ENCODE measurements at places on chromosomes 2 and 18.

DNA sequence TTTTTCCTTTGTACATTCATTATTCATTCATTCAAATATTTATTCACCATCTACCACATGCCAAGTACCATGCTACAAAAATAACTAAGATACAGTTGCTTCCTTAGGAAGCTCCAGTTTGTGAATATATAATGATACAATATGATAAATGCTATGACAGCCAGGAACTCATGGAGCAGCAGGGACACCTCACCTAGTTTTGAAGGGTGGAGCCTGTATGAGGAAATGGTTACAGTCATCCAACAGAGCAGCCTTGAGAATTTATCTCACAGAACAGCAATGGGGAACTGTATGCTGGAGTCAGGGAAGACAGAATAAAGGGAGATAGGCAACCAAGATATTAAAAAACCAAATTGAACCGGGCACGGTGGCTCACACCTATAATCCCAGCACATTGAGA is 124.0 kb downstream of the OSBPL1A start:
- DNase-seq, result no peak

GRCh38 chr2:70073493-70073892 is 13.8 kb upstream of the PCBP1 start:
- no peak for DNase-seq

- no peak for DNase-seq
Observed at GRCh38 chr2:38978296-38978903, 88.7 kb downstream of the ARHGEF33 start.

GRCh38 chr2:128664499-128664971 is 345.9 kb upstream of the HS6ST1 start:
- no peak for DNase-seq

- no peak for DNase-seq
Observed at GRCh38 chr18:26290385-26290784, 64.1 kb downstream of the TAF4B start.

DNA sequence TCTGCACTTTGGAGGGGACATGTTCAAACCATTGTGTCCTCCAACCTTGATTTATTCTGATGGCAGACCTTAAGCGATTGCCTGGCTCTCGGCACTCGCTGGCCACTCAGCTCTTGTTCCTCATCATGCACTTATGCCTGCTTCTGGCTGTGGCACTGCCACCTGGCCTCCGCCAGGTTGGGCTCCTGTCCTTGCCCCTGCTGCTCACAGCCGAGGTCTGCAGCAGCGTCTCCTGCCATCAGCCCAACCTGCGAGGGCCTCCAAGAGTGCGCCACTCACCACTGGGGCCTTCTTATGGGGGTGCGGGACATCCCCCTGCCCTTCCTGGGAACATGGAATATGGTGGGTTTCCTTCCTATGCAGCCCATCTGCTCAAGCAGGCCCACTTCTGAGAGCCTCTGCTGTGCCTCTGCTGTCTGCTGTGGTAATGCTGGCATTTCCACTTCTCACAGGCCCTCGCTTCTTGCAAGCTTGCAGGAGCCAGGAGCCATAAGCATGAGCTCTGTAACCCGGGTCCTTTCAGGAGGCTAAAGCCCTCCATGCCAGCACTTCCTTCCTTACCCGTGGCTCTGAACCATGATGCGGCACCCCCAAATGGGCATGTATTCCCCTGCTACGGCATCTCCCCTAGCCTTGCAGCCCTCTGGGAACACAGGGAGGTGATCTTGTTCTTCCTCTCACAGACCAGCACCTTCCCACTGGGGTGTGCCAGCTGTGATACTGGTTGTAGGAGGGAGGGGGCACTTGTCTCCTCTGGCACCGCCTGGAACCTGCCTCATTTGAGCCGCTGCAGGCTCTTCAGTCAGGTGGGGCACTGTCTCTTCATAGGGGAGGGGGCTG is 58.6 kb upstream of the HS6ST1 start:
- no peak for DNase-seq

GRCh38 chr2:23410596-23410995 is 25.6 kb downstream of the KLHL29 start:
- DNase-seq, result peak; percentile 54

DNA sequence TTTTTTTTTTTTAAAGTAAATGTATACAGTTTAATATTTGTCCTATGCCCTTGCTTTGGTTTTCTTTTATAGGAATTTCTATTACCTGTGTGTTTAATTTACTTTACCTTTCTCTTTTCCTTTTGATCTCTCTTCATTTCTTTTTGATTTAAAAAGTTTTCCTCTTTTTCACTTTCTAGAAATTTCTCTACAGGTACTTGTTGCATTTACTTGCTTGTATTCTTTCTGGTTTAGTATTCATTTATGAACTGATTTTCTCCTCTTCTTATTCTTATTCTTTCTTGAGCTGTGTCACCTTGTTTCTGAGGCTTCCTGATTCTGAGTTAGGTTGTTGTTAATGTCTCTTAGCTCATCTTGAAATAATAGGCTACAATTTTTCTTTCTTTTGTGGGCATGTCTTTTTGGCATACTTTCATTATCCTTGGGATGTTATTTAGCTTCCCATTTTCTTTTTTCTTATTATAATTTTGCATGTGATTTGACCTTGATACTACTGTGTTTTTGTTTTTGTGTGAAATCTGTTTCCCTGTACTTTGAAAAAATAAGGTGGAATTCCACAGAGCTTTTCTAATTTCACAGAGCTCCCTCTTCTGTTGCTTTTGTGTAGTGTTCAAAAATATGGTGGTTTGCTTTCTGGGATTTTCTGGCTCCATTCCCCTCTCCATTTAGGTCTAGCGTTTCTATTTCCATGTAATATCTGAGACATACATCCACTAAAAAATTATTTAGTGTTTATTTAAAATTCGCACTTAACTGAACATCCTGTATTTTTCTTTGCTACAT is 25.5 kb upstream of the ALMS1 start:
- no peak for DNase-seq

- no peak for DNase-seq
Observed at GRCh38 chr2:127651971-127652550, 6.1 kb downstream of the GPR17 start.

- DNase-seq, result peak; percentile 54
Observed at GRCh38 chr2:24613154-24613814, 122.2 kb downstream of the NCOA1 start.

GRCh38 chr2:33497221-33497650 is 20.8 kb downstream of the RASGRP3 start:
- DNase-seq, result peak; percentile 77

Data from fibroblast of skin of right quadriceps (primary cell).